Activated CD4-positive, alpha-beta T cell treated with anti-CD3 and anti-CD28 coated beads, Interleukin-2, Interleukin-4, amounts not matched to agents 100 ng/mL and 50 ng/mL, durations not matched to agents 16 hours and 8 hours (primary cell): ENCODE measurements at places on chromosomes 5 and 9.

DNA sequence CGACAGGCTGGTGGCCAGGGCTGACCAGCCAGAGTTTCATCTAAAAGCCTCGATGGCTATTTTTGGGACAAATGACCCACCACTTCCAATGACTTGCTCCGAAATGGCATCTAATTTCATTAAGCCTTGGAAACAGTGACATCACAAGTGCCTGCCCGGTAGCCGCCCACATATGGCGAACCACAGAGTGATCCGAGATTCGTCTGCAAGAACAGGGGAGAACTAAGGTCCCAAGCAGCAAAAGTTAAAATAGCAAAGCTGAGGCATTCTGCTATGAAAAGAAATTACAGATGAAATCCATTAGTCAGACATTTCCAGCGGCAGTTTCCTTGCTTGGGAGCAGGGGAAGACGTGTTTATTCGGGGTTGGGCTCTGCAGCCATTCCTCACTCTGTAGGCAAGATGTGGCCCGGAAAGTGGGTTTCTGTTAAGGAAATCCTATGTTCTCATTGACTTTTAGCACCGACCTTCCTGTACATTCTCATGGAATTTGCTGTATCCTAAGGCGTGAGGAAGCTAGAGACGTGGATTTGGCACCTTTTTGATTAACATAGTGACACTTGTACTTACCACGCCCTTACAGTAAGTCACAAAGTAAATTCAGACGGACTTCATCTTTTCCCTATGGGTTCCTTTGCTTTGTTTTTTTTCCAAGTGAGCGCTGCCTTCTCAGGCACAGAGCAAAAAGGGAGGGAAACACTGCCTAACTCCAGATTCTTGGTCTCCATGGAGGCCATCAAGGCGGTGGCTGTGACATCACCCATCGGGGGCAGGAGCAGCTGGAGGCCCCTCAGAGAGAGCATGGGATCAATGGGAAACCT is 45.1 kb downstream of the ERGIC1 start:
- no peak for DNase-seq

GRCh38 chr5:113606298-113607134 is 93.0 kb downstream of the YTHDC2 start:
- peak; percentile 57 for DNase-seq

GRCh38 chr5:142722896-142723295 is 37.0 kb upstream of the FGF1 start:
- no peak for DNase-seq

DNA sequence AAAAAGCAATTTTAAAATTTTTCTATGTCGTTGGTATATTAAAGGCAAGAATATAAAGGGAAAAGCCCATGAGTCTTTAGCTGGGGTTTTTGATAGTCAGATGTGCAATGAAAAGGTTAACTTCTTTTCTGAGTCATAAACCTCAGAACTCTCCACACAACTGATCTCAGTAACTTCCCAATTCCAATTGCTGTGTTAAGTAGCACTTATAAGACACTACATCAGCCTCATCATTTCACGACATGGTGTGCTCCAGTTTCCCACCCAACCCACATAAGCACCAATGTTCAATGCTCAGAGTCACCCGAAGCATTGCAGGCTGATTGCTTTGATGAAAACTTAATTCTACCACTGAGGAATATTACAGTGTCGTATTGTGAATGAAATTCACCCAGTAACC is 155.8 kb downstream of the TSSK1B start:
- DNase-seq: peak; percentile 24

GRCh38 chr5:27392716-27393115 is 354.3 kb upstream of the CDH9 start:
- no peak for DNase-seq

DNA sequence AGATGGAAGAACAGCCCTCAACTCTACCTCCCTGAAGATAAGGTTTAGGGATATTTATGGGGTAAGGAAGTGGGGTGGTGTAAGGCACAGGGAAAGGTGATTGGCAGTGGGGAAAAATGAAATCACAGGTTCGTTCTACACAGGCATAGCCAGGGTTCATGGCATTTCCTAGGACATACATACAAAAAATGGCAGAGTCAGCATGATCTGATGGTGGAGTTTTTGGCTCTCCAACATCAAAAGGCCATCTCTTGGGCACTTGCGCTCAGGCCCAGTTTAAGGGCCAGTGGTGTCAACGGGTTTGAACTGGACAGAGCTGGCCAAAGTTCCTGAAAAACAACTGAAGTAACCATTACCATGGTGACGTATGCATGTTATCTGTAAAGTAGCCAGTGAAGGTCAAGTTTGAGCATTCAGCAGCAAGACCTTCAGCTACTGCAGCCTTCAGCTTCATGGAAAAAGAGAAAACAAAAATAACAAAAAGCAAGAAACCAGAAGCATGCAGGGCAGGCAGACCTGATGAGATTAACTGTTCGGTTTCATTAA is 92.8 kb downstream of the SMARCA2 start:
- DNase-seq: no peak

DNA sequence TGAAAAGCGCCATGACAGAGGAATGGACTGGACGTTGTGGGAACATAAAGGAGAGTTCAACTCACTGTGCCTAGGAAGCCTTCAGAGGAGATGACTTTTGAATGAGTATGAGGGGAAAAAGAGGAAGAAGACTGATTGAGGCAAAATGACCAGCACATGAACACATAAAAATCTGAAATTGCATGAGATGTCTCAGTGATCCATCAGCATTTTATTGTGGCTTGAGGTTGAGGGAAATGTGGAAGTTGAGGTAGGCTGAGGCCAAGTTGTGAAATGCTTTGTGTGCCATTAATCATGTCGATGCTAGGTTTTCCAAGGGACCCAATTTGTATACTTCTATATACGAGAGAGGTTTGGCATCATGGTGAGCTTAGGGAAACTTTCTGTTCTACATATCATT is 140.9 kb upstream of the TLX3 start:
- DNase-seq: no peak

- DNase-seq: no peak
These were observed 33.6 kb downstream of the IRF1 start for GRCh38 chr5:132456987-132457361.

GRCh38 chr9:118882684-118883083 is 486.6 kb downstream of the BRINP1 start:
- DNase-seq: no peak

GRCh38 chr9:26955222-26955903 is 849 bp upstream of the IFT74 start:
- no peak for DNase-seq

GRCh38 chr9:22049411-22049810 is 40.3 kb upstream of the CDKN2B start:
- no peak for DNase-seq

DNA sequence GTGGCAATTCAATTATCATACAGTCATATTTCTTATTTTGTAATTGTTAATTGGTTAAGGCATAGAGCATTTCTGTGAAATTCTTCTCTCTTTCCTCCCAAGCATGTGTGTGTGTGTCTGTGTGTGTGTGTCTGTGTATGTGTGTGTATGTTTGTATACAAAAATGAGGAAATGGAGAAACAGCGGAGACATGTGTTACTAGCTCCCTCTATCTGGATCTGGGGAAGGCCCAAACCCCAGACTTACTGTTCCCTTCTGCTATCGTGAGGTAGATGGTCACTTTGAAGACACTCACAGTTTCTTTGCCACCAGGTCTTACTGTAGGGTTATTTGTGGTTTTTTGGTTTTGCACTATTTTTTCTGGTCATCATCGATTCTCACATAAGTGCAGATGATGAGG is 11.4 kb upstream of the C5orf63 start:
- DNase-seq: no peak

- no peak for DNase-seq
These were observed 3.9 kb downstream of the MVB12B start for GRCh38 chr9:126330536-126330935.

DNA sequence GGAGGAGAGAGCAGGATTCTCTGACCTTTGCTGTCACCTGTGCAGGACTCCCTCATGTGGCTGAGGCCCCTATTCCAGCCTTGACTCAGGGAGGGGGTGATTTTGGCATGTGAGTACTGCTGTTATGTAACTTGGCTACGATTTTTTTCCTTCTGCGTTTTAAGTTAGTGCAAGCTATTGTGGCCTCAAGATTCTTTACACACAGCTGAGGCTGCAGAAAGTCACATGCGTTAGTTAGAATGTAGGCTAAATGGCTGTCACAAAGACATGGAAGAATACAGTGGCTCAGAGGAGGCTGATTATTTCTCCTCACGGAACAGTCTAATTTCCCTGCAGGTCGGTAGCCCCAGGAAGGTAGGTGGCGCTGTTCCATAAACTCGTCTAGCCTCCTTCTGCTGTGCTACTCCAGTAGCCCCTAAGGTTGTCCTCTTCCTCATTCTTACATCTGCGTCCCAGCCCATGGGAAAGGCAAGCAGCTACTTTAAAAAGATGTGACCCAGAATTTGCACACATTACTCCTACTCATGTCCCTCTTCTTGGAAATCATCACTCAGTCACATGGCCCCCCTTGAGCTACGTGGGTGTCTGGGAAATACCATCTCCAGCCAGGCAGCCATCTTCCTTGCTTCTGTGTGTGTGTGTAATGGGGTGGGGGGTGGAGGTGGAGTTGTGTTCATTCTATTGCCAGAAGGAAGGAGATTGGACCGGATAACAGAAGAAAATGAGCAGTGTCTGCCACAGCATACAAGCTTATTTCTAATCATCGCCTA is 486.6 kb downstream of the CCDC171 start:
- no peak for DNase-seq

DNA sequence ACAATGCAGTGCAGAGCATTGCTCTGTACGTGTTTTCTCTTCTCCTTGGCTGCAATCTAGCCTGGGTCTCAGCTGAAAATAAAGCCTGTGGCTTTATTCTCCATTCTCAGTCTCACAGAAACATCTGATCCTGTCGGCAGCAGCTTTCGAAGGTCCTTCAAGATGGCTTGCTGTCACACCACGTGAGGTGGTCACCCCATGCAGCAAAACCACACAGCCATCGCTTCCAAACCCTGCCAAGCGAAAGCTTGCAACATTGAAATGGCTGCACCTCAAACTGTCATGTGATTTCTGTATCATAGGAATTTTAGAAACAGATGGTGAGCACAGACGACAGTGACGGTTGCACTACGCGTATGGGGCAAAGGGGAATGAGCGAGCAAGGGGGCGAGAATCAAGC is 98.5 kb upstream of the SMARCA2 start:
- no peak for DNase-seq

DNA sequence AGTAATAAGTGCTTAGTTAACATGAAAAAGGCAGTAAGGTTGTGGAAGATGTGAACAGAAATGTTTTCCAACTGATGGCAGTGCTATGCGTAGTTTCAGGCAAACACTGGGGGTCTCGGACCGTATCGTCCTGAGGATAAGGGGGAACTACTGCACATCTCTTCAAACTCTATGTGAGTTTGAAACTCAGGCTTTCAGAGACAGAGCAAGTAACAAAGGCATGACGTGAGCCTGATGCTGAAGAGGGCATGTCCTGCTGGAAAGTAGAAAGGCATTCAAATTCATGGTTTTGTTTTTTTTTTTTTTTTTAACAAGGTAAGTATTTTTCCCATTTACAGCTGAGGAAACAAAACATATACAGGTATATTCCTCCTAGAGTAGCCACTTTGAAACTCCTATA is 59.9 kb downstream of the TRIM36 start:
- no peak for DNase-seq

DNA sequence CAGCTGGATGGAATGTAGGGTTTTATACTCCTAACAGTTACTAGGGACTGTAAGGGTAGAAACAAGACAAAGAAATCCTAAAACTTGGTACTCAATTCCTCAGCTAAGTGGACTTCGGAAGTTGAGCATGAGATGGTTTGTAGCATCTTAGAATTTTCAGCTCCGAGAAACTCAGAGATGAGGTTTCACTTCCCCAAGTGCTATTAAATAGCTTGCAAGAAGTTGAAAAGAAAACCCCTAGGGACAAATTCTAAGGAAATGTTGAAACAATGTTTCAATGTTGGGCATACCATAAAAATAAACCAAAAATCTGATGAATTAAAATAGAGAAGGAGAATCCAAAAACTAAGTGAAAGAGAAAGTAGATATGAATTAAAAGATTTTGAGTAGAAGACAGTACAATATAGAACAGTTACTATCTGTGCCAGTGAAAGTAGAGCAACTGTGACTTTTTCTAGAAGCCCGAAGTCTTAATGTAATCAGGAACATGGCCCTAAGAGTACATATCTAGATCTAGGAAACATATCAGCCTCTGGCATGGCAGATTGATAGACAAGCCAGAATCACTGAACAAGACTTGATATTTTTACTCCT is 308.6 kb upstream of the RGMB start:
- no peak for DNase-seq
